ENCODE measurements at places on chromosomes 2 and 18.

- DNase-seq: no peak
Observed at GRCh38 chr18:40707797-40708196, 1247.2 kb upstream of the PIK3C3 start.

DNA sequence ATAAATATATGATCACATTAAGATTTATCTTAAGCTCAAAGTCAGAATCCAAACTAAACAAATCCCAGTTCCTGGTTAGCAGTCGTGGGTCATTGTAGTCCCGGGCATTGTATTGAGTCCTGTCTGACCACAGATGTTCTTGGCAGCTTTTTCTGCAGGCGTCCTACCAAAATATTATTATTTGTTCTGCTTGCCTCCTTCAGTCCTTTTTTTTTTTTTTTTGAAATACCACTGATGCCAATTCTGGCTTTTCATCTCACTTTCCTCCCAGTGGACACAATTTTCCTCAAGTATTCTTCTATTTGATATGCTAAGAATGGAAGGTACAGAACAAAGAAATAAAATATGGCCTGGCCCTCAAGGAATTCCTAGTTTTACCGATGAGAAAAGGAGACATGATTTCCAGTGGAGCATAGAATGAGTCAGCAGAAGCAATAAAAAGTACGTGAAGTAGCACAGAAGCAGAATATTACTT, 151.6 kb downstream of the CSRNP3 start:
- DNase-seq: no peak

GRCh38 chr2:127218812-127219170, 1.3 kb downstream of the CYP27C1 start:
- DNase-seq: no peak

DNA sequence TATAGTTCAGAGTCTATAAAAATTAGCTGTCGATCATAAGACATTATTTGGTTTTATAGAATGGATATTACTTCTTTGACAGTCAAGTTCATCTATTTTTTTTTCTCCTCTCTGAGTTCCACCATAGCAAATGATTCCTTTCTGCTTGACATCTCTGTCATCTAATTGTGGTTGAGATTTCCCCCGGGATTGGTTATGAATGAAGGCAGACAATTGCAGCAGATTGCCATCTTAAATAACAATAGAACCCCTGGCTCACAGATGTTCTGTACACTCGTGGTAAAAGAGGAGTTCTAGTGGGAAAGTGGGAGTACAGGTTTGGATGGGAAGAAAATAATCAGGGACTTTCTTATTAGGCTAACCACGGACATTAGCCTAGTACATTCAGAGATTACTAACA, 292.1 kb upstream of the NRXN1 start:
- DNase-seq: peak; percentile 4

- peak; percentile 99 for DNase-seq
Observed at GRCh38 chr2:66839551-66840320, 404.8 kb downstream of the MEIS1 start.

All from fibroblast of skin of scalp (primary cell).